Stimulated activated CD8-positive, alpha-beta memory T cell treated with anti-CD3 and anti-CD28 coated beads, Interleukin-15, amount 100 ng/mL, for 4 hours (primary cell): ENCODE measurements at places on chromosomes 12 and 14.

GRCh38 chr14:75432411-75432810, 4.6 kb downstream of the JDP2 start:
- no peak for DNase-seq

DNA sequence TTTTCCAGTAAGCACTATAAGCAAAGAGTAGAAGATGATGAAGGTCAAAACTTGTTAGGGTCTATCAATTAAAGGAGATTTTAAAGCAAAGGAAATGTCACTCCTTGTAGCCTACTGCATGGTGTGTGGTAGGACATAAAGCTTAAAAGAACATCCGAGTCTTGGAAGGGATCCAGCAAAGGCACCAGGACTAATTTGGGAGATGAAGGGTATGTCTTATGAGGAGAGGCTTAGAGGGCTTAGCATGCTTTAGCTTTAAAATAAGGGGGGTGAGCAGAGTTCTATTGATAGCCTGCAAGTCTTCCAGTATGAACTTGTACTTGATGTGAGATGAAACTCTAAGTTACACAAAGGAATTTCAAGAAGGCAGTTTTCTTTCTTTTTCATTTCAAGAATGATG, 11.8 kb upstream of the MYBPC1 start:
- no peak for DNase-seq

GRCh38 chr14:92905667-92906066, 17.3 kb upstream of the CHGA start:
- DNase-seq: no peak

GRCh38 chr12:68173792-68174191, 14.3 kb upstream of the IFNG start:
- no peak for DNase-seq

DNA sequence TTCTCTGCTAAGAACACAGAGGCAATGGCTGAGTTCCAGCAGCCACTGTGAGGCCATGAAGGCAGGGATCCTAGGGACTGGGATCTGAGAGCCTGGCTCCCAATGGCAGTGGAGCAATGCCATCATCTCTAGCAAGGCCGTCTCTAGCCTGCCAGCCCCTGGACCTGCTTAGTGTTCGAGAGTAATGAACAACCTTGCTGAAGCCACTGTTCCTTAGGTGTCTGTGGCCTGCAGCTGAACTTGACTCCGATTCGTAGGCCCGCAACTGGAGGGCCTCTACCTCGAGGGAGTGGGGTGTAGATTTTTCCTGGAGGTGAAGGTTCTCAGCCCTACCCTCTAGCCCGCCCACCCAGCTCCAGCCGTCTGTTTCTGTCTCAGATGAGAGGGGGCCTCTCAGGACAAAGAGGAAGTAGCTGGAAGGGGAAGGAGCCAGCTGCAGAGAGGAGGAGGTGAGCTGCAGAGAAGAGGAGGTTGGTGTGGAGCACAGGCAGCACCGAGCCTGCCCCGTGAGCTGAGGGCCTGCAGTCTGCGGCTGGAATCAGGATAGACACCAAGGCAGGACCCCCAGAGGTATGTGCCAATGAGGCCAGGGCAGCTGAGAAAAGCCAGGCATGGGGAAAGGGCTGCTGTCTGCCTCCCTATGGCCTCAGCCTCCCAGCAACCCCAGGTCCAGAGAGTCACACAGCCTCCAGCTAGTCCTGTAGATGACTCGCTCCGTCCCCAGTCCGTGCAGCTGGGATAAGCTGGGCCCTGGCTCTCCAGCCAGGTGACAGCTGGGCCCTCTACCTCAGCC, at the start of gene PLD4:
Gene PLD4, plus strand, starts transcription at position 459 of the 793 bp plus-strand sequence. CDS start 2,262 bp downstream, outside the sequence.
- no peak for DNase-seq

DNA sequence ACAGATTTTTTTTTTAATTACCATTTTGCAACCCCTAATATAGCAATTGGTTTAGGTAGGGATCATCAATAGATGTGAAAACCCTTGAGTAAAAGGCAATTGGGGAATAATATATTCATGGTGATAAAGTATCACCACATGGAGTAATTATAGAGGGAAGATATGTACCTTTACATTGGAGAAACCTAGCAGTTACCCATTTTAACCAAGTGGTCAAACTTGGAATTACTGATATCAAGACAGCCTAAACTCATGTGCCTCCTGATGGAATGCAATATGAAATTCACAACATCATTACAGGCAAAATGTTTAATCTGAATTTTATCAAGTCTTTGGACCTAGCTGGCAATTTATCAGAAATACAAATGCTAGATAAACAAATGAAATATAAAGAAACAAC, 6.7 kb upstream of the SLC10A1 start:
- no peak for DNase-seq

- DNase-seq: no peak
Observed at GRCh38 chr14:88463318-88463717, 77.9 kb downstream of the SPATA7 start.
